T-cell (primary cell): ENCODE measurements at places on chromosomes 4 and X.

DNA sequence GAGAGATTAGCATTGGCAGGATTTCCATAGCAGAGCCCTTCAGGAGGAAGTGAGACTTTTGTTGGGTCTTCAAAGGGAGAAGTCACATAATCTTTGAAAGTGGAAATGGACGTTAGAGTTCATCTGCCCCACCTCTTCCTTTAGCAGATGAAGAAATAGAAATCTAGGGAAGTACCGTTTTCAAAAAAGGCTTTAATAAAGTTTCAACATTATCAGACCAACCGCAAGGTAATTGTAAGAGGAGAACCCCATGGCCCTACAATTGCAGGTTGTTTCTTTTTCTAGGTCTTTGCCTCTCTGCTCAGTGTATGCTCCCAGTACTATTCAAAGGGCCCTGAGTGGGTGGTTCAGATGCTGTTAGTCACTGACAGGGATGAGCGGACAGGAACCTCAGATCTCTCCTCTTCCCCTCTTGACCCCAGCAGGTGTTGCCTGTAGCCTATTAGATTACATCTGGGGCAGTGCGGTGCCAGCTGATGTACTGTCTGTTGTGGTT is 48.6 kb upstream of the AP1S2 start:
- DNase-seq: no peak

GRCh38 chrX:46398126-46398525 is 147.1 kb downstream of the ZNF674 start:
- DNase-seq: no peak

DNA sequence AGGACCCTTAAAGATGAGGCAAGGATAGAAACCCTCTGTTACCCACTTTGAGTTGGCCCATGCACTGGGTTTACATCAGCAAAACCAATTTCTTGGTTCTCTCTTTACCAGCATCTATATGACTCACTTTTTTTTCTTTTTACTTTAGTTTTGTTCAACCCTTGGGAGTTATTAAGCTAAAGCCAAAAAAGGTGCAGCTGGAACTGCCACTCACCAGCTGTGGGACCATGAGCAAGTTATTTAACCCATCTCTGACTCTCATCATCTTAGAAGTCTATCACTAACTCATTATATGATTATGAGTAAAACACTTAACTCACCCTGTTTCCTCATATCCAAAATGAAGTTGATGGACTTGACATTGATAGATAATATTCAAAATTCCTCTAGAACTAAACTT is 53.4 kb downstream of the GABRB1 start:
- DNase-seq: no peak

GRCh38 chr4:127809173-127809800 is 27.2 kb downstream of the HSPA4L start:
- no peak for DNase-seq

DNA sequence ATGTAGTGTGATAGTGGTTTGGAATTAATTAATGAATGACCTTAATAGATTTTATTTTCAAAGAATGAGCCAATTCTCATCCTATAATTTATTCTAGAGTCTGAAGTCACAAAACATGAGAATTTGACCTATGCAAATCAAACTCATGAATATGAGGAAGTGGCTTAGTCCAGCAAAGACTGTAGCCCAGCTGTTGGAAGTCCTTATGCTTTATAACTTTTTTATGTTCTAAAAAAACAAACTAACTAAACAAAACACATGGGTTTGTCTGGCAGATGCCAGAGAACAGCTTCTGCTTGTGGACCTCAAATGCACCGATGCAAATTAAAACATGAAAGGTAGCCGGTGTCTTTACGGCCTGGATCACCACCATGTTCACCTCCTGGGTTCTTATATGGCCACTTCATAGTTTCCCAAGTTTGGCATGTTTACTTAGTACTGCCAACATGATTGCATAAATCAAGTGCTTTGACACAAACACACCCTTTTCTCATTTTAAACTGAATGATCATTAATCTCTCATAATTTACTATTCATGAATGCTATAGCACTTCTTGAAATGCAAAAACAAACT is 277.4 kb downstream of the PAPSS1 start:
- no peak for DNase-seq

DNA sequence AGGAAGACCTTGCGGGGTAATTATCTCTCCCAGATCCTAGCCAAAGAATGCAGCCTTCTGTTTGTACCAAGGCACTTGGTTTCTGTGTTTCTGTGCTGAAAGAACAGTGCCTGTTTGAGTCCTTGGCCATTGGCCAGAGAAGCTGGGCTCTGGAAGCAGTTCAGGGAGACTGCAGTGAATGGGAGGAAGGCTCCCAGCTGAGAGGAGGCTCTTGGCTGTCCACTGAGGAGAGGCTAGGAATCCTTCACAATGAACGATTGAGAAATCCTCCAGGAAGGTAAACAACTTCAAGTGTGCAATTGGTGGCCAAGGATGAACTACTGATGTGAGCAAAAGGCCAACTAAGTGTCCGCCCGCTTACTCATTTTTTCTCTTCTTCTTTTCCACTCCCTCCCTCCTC is 61.3 kb downstream of the HS3ST1 start:
- DNase-seq: no peak

DNA sequence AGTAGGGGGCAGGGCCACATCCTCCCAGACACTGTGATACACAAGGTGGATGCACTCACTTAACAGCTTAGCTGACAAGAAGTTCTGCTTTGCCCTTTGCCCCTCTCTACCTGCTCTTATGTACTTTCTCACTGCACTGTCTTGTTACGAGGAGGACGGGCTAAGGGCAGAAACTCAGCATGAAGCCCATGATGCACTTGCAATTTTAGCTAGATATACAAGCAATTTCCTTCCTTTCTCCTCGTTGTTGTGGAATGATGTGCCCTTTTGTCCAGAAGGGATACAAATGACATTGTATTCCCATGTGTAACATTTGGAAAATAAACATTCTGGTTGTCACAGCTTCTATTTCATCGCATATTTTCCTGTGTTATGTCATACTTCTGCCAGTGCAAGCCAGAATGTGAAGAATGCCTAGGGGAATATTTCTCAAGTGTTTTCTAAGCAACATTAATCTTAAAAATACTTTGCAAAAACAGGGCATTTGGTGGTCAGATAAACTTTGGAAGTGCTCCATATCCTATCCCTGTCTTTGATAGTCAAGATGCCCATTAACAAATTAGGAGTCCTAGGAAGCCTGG is 47.2 kb downstream of the MAOA start:
- DNase-seq: no peak

DNA sequence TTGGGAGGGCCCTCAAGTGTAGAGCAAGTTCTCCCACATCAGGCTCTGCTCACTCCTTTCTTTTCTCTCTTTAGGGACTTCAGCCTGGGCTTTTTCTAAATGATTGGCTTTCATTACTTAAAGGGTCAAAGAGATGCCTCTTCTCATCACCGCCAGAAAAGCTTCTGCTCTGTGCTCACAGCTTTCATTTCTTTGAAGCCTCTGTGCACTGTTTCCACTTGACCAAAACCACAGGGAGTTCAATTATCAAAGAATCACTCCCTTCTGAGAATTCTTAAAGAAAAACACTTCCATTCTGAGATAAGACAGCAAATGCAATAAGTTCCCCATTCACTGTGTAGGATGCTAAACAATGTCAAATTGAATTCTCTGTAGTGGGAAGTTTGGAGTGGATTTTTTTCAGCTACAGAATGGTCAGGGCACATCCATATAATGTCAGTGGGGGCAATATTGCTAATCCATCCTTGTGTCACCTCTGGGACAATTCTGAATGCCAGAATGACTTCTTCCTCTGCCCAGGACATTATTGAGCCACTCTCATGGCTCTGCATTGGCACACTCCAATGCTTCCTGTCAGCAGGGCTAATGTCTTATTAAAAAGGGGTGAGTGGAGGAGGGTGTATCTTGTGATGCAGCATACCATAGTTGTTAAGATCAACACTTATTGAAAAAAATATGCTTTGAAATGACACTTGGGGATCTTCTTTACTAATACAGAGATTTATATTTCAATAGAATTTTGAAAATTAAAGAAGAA is 217.6 kb downstream of the SNCA start:
- no peak for DNase-seq

- peak; percentile 71 for DNase-seq
Measured at GRCh38 chrX:129779747-129780146, at the start of gene SASH3. Gene SASH3 (plus strand): TSS chrX:129779949. CDS start chrX:129780098, 149 bp downstream.

DNA sequence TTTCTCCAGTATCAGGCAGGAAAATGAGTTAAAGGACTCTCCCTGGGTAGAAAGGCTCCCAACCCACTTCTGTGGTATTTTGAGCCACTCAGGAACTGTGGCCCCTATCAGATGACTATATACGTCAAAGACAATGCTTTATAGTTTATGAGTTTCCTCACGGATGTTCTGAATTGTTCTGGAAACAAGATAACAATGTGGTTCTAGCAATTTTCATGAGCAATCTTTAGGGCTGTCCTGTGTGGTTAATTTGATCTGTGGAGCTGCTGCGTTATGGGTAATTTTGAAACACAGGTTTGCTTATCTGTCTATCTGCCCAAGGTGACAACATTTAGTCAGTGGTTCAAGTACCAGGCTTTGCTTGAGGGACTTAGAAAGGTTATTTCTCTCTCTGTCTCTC is 46.7 kb upstream of the IL2 start:
- no peak for DNase-seq

- DNase-seq: no peak
Measured at GRCh38 chr4:39786838-39787237, 88.9 kb downstream of the UBE2K start.

DNA sequence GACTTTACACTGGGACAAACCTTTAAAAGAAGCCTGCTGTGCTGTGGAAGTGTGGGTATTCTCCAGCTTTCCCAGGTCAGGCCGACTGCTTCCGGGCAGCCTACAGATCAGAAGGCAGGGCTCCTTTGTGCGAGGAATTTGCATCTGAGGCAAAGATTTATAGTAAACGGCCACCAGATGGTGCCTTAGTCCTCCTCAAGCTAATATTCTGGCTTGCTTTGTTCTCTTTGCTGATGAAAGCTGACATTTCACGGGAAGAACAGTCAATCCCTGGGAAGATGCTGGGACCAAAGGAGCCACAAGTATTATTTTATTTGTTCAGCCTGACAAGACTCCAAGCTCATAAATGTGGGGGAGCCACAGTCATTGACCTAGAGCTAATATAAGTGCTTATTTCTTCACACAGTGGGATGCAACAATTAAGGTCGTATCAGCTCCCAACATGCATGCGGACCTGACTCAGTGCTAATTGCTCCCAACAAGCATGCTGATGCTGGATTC is 120.7 kb upstream of the TRIM2 start:
- peak; percentile 24 for DNase-seq

- DNase-seq: no peak
Measured at GRCh38 chrX:13102636-13103035, 58.2 kb upstream of the FAM9C start.

DNA sequence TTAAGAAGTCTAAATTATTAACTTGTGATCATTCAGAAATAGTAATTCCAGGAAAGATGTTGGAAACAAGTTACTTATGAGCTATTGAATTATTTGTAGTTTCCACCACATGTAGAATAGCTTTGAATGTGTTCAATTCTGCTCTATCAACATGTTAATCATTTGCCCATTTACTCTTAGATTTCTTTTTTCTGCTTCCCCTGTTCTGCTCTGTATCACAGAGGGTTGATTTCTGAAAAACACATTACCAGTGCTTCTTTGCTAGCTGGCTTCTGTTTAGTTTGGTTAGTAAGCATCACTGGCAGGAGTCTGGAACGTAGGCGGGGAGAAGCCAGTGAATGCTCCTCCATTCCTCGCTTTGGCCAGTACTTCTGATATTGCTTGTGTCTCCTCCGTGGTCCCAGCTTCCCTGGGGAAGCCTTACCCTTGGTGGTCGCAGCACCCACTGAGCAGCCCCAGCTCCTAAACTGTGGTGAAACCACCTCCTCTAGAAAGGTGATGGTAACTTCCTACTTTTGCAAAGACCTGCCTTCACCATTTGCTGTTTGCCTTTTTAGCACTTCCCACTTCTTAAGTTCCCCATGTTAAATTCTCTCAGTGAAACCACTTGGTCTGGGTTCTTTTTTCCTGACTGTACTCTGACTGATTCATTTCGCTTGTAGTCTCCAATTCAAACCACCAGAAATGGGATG is 40.3 kb upstream of the GALNT7 start:
- DNase-seq: no peak

- DNase-seq: no peak
Measured at GRCh38 chr4:46388857-46389256, 1.1 kb downstream of the GABRA2 start.

GRCh38 chr4:114302472-114302871 is 296.1 kb upstream of the UGT8 start:
- DNase-seq: no peak

DNA sequence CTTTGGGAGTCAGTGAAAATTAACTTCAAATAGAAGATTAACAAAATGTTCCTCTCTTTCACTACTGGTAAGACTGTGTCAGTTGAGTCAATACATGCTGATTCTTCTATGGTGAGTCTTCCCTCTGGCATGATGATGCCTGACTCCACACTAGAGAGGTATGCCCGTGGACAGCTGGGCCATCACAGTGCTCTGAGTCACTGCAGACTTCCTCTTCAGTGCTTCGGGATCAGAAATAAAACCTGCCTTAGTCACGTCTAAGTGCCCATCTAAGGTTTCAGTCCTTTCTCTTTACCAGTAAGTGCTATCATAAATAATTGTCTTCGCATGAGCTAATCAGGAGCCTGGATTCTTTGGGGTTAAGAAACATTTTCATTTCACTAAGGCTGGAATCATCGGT is 1.6 kb upstream of the ASB5 start:
- DNase-seq: no peak

GRCh38 chr4:146105464-146105863 is 70.1 kb upstream of the LSM6 start:
- DNase-seq: no peak

DNA sequence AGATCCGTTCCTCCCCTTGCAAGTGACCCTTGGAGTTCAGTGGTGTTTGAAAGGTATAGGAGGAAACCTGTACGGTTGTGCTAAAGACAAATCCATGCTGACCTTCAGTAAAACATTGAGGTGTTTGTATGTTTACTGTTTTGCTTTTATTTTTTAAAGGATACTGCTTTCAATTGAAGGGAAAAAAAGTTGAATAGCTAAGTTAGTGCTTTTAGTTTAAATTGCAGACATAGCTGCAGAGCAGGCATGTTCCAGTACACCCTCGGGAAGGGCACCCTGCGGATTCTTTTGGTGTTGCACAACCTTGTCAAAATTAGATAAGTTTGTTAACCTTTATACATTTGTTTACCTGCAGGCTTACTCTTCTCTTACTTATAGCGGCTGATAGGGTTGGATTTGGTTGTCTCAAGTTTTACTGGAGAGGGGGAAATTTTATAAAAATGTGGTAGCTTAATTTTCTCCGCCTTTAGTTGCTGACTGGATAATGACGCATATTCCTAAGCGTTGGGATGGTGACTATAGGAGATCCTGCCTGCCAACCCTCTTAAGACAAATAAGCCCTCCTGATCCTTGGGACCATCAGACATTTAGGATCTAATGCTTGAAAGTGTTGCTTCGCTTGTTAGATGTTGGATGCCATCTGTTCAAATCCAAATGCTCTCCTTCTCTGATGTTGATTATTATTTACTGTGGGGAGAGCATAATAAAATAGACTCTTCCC is 2.0 kb downstream of the RAPGEF2 start:
- DNase-seq: no peak
